Myocyte (in vitro differentiated cells): ENCODE measurements at places on chromosomes 16 and 17. TPM values are rescaled to one million over a fixed set of nuclear protein-coding genes. Genes with fewer than 3 reads are reported as not detected.

GRCh38 chr17:76273445-76274111 lies 8.4 kb downstream of the UBALD2 start:
- no peak for DNase-seq

DNA sequence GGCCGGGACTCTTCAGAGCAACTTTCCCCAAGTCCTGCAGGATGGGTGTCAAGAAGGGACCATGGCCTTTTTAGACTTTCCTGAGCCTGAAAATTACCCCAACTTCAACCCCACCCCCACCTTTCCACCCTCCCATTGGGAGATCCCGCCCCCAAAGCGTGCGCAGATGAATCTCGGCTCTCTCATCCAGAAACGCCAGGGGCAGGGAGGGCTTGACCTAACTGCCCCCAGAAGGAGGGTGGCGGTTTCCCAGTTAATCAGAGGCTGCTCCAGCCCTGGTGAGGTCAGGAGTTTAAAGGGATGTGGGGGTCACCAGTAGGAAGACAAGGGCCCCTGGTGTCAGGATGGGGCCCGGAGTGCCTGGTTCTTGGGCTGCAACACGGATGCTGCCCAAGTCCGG lies 480 bp downstream of the KIF19 start:
- DNase-seq, result no peak

The CDRT4 gene
- total RNA-seq, result 0.52 and 3.4 TPM in 2 replicates

The ABCA5 gene
- total RNA-seq, result 1.1 and 1.2 TPM in 2 replicates

The MYO1D gene
- 34.8 and 49.2 TPM in 2 replicates for total RNA-seq

- DNase-seq, result no peak
These were observed 1.6 kb upstream of the CIBAR2 start for GRCh38 chr16:85113913-85114312.

DNA sequence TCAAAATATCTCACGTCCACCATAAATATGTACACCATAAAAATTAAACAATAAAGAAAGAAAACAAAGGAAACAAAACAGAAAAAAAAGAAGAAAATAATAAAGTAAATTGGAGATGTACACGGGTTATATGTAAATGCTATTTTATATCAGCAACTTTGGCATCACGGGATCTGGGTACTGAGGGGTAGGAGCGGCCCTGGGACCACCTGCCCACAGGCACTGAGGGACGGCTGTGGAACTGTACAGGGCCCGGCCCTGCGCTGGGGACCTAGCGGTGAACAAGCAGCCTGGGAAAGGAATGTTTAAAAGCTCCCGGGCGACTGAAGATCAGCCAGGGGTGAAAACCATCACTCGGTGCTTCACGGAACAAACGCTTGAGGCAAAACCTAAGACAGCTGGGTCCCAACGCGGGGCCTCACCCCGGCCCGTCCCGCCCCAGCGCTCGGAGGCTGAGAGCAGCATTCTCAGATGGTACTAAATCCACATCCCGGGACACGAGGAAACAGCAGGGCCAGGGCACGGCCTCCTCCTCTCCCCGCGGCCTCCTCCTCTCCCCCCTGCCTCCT lies 31.2 kb downstream of the NXN start:
- no peak for DNase-seq

GRCh38 chr17:60039114-60039846 lies 39.4 kb downstream of the HEATR6 start:
- no peak for DNase-seq

DNA sequence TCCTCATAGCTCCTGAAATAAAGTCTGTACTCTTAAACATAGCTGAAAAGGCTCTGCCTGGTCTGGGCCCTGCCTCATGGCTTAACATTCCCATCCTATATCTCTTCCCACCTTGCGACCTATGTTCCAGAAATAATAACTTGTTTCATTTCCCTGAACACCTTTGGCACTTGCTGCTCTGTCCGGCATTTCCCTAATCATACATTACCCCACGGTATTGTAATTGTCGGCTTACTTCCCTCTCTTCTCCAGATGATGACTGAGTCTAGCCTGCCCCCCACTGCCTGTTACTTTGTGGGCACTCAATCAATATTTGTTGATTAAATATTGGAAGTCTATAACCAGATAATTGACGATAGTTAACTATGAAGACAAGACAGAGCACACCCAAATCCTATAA lies 23.3 kb upstream of the SUPT4H1 start:
- DNase-seq, result no peak

The PRR29 gene
- 0.08 and 0.26 TPM in 2 replicates for total RNA-seq
